ENCODE measurements at places on chromosomes 4 and X.

- DNase-seq, result no peak
Measured at GRCh38 chr4:164239976-164240375, 514.0 kb upstream of the SMIM31 start.

DNA sequence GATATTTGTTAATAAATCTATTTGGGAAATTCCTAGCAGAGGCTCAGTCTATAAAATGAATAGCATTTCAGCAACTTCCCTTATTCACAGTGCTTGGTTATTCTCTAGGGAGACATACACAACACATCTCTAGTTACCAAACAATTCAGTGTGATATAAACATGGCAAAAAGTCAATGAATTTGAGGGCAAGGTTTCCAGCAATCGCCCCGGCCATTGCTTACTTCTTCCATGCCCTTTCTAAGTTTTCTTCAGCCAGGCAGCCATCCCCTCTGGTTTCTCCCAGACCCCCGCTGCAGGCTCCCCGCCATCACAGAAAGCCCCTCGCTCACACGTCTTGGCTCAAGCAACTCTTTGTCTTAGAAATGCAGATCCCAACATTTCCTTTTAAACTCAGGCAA is 4.4 kb downstream of the TLR7 start:
- no peak for DNase-seq

- DNase-seq, result no peak
Measured at GRCh38 chrX:8364369-8365141, 100.1 kb upstream of the VCX3B start.

GRCh38 chrX:77733342-77733741 is 52.7 kb downstream of the ATRX start:
- no peak for DNase-seq

GRCh38 chrX:17590892-17591740 is 146.2 kb upstream of the SCML1 start:
- no peak for DNase-seq

DNA sequence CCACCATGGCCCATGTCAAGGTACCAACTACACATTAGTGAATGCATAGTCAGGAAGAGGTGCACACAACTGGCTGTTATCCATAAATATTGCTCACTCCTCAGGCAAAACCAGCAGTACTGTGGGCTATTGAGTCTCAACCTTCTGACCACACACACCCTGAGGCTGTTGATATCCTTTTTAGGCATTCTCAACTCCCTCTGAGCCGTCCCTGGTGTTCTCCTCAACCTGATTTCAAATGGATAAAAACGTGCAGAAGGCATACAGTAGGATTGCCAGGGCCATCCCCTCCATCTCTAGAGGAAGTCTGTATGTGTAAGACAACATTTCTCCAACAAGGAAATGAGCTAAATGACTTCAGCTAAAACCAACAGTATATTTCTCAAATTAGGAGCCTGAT is 98.7 kb upstream of the KLHL13 start:
- DNase-seq, result no peak

GRCh38 chrX:47577901-47578300 is 4.3 kb upstream of the TIMP1 start:
- no peak for DNase-seq

DNA sequence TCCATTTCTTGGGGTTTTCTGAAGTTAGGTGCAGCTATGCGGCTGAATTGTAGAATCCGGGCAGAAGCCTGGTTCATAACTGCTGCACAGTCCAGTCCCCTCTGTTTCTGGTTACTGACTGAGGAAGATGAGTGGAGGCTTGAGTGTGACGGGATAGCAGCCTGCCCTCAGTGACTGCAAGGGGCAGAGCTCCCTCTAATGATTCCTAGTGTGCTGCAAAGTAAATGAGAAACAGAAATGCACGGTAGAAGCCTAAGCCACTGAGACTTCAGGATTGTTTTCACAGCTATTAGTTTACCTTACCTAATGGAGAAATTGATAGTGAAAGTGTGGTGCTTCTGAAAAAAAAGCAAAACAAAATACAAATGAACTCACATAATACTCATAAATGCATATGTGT is 189.2 kb downstream of the GPM6A start:
- DNase-seq, result no peak

DNA sequence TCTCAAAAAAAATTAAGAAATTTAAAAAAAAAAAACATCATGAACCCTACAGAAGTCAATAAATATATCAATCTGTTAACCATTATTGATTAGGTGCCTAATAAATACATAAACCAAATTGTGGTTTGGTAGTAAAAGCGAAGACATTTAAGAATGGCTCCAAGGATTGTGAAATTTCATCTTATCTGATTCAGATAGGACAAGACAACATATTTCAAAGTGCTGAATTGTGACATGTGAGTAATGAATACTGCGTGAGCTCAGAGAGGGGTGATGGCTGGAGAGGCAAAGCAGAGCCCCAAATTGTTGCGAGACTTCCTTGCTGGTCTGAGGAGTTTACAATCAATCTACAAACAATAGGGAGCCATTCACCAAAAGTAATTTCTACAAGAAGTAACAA is 8.2 kb downstream of the AMBN start:
- no peak for DNase-seq

GRCh38 chr4:104930298-104930697 is 216.4 kb upstream of the TET2 start:
- DNase-seq, result no peak

DNA sequence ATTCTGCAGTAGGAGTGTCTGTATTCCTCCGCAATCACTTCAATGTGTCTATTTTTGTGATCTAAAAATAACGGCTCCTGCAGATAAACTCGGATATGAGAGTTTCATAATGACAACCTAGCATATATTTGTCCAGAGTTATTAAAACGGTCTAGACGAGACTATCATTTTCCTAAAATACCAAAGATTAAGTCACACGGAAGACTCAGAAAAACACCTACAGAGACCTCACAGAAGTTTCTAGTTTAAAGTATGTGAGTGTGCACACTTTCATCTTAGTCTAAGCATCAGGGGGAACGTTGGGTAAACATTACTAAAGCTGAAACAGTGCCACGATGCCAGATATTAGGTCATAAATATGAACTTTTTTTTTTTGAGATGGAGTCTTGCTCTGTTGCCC is 156.9 kb downstream of the AFAP1 start:
- no peak for DNase-seq

DNA sequence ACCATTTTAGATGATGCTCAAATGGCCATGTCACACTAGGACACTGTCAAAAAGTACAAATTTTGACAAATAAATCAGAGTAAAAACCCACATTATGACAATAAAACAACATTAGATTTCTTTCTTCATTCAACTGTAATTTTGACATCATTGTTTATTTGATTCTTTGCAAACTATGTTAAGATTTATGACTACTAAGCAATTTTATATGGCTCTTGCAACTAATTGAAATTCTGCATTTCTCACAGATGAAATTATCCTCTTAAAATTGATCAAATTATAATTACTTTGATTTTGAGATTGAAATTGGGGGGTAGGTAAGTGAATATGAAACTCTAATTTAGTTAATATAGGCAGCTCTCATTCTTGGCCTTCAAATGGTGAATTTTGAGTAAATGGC is 59.8 kb downstream of the ATOH1 start:
- DNase-seq, result no peak

- DNase-seq, result no peak
Measured at GRCh38 chr4:8494218-8494617, 53.6 kb downstream of the TRMT44 start.

DNA sequence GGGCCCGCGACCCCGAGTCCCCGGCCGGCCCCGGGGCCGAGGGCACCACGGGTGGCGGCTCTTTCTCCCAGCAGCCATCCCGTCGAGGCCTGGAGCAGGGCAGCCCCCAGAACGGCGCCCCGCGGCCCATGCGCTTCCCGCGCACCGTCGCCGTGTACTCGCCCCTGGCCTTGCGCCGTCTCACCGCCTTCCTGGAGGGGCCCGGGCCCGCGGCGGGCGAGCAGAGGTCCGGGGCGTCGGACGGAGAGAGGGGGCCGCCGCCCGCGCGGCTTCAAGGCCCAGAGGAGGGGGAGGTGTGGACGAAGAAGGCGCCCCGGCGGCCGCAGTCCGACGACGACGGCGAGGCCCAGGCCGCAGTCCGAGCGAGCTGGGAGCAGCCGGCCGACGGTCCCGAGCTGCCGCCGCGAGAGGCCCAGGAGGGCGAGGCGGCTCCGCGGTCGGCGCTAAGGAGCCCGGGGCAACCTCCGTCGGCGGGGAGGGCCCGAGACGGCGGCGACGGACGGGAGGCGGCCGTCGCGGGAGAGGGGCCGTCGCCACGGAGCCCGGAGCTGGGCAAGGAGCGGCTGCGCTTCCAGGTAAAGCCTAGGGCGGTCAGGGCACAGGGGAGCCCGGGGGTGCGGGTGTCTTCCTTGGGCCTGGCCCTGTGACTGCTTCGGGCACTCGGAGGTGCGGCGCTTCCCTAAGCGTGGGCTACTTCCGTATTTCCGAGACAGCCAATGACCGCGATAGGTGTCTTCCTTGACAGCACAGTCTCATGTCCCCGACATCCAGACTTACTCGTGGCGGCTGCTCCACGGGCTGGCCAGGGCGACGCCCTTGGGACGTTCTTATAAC is 845 bp downstream of the ZAR1 start:
- no peak for DNase-seq

DNA sequence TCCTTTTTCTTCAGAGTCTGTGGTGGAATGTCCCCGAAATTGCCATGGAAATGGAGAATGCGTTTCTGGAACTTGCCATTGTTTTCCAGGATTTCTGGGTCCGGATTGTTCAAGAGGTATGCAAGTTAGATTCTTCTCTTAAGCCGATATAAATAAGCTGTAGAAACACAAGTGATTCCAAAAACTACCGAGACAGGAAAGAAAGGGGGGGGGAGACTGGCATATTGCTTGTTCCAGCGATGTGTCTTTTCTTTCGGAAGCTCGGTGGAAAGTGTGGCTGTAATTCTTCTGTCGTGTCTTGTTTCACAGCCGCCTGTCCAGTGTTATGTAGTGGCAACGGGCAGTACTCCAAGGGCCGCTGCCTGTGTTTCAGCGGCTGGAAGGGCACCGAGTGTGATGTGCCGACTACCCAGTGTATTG is 236.9 kb downstream of the DCTD start:
- DNase-seq, result no peak

GRCh38 chr4:24303926-24304325 is 280.4 kb downstream of the DHX15 start:
- no peak for DNase-seq

DNA sequence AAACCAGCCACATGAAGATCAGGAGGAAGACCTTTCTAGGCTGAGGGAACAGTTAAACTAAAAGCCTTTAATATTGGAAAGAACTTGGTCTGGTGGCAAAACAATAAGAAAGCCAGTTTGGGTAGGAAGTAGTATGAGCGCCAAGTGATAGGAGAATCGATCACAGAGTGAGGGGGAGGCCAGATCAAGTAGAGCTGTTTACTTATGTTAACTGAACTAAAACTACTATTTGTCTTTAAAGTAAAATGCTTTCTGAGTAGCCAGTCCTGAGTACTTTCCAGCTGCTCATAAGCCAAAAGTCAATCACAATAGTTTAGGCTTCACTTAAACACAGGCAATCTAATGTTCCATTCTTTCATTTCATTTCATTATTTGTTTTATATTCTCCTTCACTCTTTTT is 62.8 kb upstream of the RPA4 start:
- no peak for DNase-seq

DNA sequence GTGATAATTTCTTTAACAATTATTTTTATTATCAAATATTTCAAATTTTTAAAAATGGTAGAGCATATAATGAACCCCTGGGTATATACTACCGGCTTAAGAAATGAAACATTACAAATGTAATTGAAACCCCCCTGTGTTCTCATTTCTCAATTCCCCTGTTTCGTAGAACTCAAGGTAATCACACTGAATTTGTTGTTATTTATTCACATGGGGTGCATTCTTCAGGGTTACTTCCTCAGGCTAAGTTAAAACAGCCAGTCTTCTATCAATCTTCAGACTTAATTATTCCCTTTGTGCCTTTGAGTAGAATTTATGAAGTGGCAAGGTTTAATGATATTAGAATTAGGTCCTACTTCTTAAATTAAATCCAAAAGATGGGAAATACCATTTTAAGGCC is 128.2 kb downstream of the ANAPC10 start:
- DNase-seq, result no peak

DNA sequence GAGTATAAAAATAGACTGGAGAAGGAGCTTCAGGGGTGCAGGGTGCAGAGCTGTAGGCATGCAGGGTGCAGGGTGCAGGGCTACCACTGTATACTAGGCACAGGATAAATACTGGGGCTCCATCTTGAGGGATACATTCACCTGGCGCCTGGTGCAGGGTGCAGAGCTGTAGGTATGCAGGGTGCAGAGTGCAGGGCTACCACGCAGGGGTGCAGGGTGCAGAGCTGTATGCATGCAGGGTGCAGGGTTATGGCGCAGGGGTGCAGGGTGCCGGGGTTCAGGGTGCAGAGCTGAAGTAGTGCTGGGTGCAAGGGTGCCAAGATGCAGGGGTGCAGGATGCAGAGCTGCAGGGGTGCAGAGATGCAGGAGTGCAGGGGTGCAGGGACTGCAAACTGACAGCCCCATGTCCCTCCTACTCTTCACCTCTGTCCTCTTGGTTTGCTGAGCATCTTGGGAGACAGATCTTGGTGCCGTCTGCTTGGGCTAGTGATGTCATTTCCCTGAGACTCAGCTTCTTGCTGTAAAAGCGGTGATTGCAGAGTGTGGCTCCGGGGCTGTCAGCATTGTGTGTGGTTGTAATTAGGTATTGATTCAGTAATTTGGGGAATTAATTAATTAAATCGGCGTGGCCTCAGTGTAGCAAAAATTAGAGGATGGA is 91.2 kb downstream of the ADRA2C start:
- DNase-seq, result no peak

GRCh38 chrX:47169273-47169672 is 24.3 kb downstream of the RBM10 start:
- DNase-seq, result no peak

DNA sequence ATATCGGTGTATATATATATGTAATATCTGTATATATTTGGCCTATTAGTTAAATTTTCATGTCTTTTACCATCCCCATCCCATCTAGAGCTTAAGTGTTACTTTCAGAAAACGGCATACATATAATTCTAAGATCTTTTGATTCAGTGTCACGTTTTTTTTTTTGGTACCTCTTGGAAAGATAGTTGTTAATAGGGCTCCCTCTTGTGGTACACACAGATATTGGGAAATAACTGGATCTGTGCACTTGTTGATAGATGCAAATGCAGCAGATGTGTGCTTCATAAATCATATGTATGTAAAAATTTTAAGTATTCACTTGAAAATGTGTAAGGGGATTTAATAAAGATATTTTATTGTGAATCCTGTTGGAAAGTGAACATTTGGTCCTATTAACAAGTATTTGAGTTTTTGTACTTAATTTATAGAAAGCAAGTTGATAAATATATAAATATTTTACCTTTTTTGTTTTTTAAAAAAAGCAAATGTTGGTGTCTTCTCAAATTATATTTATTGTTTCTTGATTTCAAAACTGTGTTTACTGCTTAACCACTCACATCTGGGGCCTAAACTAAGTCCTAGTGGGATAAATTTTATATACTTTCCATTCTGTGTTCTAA is 74.7 kb downstream of the PAQR3 start:
- peak; percentile 4 for DNase-seq

GRCh38 chrX:110403441-110404238 is 45.0 kb downstream of the RTL9 start:
- no peak for DNase-seq

- no peak for DNase-seq
Measured at GRCh38 chr4:8355864-8356565, 84.5 kb downstream of the ACOX3 start.
